ENCODE measurements at places on chromosomes 1 and 21.

DNA sequence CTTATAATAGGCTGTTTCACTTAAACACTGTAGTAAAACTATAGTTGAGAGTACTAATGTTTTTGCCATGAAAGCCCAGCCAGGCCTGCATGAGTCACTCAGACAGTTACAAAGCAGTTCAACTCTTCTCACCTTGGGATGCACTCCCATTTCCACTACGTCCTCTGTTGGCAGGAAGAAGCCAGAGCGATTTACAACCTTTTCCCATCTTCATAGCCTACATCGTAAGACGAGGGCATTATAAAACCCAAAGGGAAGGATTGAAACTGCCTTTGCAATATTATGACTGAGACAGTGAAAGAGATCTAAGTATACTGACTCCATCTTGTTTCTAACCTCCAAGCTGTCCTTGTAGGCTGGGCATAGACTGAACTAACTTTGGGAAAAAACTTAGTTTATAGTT, 71.8 kb upstream of the CSF1 start:
- DNase-seq, result no peak

DNA sequence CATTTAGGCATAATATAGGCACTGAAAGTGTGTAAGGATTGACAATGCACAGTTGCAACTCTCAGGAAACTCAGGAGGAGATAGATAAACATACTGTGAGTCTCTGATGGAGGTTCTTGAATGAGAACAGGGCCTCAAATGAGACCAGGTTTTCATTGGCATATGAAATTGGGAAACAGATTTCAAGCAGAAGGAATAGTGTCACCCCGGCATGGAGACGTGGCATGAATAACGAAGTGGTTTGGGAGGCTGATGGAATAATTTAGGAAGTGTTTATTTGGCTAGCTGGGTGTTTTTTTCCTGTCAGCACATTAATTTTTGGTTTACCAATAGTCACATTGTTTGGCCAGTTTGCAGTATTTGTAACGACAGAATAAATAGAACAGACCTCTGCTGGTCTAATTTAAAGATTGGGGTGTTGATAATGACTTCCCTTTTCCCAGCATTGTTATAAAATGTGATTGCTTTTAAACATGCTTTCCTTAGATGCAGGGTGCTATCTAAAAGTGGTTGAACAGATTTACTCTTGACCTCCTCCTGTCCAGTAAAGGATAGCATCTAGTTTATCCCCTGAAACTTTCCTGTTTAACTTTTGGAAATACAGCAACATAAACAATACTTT, 132.0 kb downstream of the C1orf21 start:
- DNase-seq, result no peak

DNA sequence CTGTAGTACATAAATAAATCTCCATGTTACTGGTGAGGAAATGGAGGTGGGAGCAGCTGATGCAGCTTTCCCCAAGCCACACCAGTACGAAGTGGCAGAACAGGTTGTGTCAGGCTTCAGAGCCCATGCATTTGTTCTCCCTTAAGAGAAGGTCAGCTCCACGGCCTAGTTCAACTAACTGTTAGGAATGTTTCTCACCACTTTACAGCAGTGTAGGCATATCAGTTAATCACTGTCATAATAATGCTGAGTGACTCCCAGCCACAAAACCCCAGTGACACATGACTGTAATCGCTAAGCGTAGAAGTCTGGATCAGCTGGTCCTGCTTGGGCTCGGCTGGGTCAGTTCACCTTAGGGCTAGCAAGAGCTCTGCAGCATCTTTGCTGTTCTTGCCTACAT, 90.4 kb downstream of the VPS26C start:
- no peak for DNase-seq

- no peak for DNase-seq
These were observed 178.6 kb downstream of the GPR52 start for GRCh38 chr1:174626031-174627025.

- DNase-seq, result peak; percentile 44
These were observed at the start of gene SELENBP1 for GRCh38 chr1:151372058-151372934. Gene SELENBP1, minus strand, starts transcription at chr1:151372705. Its CDS starts 64 bp downstream, at chr1:151372641.

DNA sequence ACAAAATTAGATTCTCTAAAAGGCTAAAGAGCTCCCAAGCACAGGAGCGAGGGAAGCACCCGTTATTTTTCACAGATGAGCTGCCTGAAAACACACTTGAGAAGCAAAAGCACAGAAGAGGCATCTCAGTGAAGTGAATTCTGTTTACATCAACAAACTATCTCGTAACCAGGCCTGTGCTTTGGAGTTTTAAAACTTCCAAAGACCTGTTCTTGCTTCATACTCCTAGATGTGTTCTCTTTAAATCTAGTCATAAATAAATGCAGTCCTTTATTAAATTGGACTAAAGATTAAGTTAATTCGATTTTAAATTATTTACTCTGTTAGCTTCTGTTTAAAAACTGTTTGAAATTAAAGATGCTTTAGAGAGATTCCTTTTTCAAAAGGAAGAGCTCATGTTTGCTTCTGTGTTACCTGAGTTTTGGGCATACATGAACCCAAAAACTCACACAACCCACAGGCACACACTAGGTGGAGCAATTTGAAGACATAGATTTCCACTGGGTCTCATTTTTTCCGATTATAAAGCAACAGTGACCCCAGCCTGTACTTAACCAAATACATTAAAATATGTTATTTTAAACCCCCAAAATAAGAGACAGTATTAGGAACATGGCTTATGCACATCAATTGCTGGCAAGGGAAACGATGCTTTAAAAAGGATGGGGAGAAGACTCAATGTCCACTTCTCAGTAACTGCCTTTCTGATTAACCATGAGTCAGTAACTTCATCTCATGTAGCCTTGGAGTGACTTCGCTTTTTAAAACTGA, 648.2 kb downstream of the SMYD3 start:
- no peak for DNase-seq

GRCh38 chr1:59750328-59751003, 64.3 kb upstream of the HOOK1 start:
- no peak for DNase-seq

DNA sequence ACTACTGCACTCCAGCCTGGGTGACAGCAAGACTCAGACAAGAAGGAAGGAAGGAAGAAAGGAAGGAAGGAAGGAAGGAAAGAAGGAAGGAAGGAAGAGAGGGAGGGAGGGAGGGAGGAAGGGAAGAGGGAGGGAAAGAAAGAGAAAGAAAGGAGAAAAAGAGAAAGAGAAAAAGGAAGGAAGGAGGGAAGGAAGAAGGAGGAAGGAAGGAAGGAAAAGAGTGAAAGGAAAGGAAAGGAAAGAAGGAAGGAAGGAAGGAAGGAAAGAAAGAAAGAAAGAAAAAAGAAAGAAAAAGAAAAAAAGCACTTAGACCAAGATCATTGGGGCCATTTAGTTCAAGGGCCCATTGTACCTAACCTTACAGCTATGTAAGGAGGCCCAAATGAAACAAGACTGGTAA, 42.3 kb downstream of the PAFAH2 start:
- no peak for DNase-seq

DNA sequence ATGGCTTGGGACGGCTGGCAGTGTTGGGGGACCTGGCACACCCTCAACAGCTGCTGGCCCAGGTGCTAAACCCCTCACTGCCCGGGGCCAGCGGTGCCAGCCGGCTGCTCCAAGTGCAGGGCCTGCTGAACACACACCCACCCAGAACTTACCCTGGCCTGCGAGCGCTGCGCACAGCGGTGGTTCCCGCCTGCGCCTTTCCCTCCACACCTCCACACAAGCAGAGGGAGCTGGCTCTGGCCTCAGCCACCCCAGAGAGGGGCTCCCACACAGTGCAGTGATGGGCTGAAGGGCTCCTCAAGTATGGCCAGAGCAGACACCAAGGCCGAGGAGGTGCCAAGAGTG, 67.9 kb downstream of the FMO4 start:
- no peak for DNase-seq

DNA sequence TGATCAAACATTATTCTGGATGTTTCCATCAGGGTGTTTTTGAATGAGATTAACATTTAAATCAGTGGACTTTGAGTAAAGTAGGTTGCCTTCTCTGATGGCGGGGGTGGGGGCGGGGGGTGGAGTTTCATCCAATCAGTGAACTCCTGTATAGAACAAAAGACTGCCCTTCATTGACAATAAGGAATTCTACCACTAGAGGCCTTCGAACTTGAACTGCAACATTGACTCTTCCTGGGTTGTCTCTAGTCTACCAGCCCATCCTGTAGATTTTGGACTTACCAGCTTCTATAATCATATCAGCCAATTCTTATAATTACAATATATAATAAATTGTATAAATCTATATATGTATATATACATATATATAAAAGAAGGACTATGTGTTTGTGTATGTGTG, 520.4 kb upstream of the CXADR start:
- no peak for DNase-seq

Data from LoVo (cell line).